ENCODE measurements at places on chromosomes 6 and 20.

- DNase-seq, result peak; percentile 56
These were observed 69.8 kb upstream of the PRSS16 start for GRCh38 chr6:27177485-27178406.

DNA sequence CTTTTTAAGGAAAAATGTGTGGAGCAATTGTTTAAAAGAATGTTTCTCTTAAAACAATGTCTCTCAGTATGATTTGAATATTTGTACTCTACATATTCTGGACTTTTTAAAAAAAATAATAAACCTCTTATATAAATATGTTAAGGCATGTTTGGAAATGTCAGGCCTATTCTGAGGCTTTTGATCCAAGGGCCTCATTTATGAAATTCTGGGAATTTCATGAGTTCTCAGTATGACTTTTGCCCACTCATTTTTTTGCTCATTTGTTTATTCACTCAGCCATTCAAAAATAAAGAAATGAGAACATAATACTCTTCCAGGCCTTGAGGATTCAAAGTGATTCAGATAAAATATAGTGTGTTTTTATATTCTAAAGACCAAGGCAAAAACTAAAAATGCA is 60.4 kb downstream of the DOK5 start:
- no peak for DNase-seq

DNA sequence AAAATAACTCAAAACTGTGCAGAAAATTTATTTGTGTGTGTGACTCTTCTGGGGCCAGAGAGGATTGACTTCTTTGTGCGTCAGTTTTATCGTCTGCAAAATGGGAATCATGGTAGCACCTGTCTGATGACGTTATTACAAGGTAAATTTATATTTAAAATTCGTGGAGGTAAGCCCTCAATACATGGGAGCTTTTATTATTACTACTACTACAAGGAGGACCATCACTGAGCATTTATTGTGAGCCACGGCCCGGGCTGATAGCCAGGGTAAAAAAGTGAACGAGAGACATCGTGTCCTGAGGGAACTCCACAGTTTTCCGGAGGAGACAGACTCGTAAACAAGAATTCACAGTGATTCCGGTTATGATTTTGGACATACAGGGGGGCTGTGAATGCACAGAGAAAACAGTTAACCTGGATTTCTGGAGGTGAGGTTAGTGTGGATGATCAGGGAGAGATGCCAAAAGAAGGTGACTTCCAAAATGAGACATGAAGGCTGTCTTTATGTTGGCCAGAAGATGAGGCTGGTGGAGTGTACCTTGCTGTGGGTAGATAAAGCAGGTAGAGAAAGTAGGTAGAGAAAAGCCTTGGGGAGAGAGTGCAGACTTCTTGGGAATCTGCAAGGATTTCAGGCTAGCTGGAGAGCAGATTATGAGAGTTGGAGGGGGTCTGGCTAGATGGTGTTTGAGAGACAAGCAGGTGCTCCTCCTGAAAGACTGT is 10.6 kb upstream of the SERINC3 start:
- no peak for DNase-seq

DNA sequence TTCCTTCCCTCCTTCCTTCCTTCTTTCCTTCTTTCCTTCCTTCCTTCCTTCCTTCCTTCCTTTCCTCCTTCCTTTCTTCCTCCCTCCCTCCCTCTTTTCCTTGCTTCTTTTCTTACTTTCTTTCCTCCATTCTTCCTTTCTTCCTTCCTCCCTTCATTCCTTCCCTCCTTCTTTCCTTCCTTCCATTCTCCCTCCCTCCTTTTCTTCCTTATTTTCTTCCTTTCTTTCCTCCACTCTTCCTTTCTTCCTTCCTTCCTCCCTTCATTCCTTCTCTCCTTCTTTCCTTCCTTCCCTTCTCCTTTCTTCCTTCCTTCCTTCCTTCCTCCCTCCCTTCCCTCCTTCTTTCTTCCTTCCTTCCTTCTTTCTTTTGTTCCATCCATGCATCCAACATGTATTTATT is 35.1 kb upstream of the EDN3 start:
- DNase-seq, result no peak

DNA sequence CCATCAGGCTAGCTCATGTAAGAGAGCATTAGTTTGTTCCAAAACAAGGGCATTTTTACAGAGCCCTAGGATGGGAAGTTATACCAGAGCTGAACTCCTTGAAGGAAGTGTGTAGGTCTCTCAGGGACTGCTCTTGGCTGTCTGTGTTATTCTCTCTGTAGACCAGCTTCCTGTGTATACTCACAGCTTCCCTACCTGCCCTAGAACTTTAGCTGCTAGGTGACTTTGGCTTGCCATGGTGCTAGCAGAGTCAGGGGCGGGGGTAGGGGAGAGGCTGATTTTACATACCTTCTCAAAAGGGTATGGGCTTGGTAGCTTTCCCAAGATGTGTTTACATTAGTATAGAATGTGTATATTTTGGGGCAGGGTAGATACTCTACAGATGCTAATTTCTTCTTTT is 17.4 kb downstream of the MAPRE1 start:
- DNase-seq, result no peak

GRCh38 chr20:14454296-14454695 is 116.9 kb upstream of the FLRT3 start:
- no peak for DNase-seq

DNA sequence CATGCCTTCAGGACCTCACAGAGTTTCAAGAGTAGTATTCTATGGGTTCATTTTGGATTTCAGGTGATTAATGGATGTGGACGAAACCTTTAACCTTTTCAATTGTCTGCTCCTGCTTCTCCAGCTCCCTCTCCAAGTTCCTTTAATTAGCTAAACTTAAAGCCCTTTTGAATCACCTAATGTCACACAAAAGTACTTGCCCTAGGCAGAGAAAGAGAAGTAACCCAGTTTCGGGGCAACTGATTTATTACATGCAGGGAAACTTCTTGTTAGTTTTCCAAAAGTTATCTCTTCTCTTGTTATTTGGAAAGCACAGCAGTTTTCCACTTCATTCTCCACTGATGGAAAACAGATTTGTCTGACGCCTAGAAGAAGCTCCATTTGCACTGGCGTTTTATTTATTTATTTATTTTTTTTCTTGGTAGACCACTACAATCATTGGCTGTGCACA is 407.7 kb upstream of the JARID2 start:
- no peak for DNase-seq

- peak; percentile 28 for DNase-seq
These were observed 288.3 kb upstream of the ZNF337 start for GRCh38 chr20:25984933-25985332.

DNA sequence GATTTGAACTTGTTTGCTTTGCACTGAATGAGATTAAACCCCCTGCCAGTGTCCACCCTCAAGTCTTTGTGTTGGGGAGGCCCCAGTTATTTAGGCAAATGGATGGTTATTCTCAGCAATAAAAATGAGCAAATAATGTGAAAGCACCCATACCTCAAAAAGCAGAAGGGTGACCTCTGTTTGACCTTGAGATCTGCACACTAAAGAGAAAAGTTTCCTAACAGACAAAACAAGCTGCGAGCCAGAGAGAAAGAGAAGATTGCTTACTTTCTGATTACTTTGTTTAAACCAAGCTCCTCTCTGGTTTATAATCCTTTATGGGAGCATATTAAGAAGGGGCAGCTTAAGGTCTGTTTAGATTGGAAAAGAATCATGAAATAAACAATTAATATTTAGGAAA is 30.4 kb upstream of the TRERF1 start:
- DNase-seq, result no peak

DNA sequence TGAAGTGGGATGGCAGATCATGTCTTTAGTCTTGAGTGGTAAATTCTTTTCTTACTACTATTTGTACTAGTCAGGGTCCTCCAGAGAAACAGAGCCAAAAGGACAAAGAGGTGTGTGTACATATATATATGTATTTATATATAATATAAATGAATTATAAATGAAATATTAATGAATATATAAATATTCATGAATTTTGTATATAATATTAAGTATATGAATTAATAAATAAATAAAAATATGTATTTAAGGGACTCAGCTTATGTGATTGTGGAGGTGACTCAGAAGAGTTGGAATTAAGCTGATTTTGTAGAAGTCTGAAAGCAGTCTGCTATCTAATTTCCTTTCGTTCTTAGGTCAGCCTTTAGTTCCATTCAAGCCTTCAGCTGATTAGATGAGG is 265.3 kb upstream of the MMS22L start:
- DNase-seq, result no peak

DNA sequence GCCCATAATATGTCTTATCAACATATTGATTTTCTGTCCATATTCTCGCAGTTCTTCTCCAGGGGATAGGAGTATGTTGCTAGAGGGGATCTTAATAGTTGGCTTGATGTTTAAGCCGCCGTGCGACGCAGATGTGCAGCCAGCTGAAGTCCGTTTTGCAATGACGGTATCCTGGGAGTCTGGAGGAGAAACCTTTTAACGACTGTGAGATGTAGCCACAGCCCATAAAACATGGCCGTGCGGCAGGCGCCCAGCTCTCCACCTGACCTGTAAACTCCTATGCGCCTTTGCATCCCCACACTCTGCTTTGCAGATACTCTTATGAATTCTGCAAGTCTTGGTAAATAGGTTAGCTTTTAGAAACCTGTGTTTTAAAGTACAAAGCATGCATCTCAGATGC is 36.9 kb downstream of the BMP6 start:
- DNase-seq, result no peak

- no peak for DNase-seq
These were observed 113.3 kb upstream of the ASF1A start for GRCh38 chr6:118780668-118781067.

- DNase-seq, result no peak
These were observed 223.7 kb downstream of the GMDS start for GRCh38 chr6:2021713-2022125.

DNA sequence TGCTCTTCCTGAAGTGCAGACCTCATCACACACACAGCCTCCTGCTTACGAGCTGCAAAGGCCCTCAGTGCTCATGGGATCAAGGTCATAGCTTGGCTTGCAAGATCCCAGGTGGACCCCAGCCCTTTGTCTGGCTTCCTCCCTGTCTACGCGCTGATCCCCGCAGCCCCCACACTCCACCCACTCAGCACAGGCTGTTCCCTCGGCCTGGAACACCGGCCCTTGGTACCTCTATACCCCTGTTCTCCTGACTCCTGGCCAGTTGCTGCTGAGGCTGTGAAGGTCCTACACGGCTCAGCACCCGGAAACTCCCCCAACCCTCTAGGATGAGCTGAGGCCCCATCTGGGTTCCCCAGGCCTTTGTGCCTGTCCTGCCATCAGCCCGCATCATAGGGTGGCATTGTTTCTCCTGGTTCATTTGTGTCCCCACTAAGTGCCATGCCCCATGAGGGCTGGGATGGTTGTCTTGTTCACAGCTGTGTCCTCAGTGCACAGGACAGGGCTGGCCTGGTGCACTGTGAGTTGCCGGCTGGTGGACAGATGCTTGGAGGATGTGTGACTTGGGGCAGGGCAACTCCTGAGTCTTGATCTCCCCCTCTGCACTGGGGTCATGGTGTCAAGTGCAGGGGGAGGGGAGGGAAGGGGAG is 57.0 kb downstream of the ADNP start:
- no peak for DNase-seq

- DNase-seq, result no peak
These were observed 570 bp upstream of the ANKS1A start for GRCh38 chr6:34888514-34888856.

GRCh38 chr20:10216146-10216791 is 2.4 kb upstream of the SNAP25 start:
- DNase-seq, result no peak

DNA sequence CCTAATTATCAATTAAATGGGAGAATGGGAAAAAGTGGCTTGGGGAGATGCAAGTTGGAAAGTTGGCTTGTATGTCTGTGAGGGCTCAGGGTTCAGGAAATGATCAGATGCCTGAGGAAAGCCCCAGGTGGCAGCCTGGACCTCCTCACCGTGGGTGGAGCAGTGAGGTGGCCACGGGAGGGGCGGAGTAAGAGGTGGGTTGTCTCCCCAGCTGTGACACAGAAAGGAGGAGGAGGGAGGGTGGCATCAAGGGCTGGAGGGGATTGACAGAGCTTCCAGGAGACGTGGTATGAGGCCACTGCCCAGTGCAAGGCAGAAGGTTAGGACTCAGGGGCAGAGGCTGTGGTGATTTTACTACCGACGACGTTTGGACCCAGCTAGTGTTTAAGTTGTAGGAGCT is 672.2 kb downstream of the PRKN start:
- no peak for DNase-seq

DNA sequence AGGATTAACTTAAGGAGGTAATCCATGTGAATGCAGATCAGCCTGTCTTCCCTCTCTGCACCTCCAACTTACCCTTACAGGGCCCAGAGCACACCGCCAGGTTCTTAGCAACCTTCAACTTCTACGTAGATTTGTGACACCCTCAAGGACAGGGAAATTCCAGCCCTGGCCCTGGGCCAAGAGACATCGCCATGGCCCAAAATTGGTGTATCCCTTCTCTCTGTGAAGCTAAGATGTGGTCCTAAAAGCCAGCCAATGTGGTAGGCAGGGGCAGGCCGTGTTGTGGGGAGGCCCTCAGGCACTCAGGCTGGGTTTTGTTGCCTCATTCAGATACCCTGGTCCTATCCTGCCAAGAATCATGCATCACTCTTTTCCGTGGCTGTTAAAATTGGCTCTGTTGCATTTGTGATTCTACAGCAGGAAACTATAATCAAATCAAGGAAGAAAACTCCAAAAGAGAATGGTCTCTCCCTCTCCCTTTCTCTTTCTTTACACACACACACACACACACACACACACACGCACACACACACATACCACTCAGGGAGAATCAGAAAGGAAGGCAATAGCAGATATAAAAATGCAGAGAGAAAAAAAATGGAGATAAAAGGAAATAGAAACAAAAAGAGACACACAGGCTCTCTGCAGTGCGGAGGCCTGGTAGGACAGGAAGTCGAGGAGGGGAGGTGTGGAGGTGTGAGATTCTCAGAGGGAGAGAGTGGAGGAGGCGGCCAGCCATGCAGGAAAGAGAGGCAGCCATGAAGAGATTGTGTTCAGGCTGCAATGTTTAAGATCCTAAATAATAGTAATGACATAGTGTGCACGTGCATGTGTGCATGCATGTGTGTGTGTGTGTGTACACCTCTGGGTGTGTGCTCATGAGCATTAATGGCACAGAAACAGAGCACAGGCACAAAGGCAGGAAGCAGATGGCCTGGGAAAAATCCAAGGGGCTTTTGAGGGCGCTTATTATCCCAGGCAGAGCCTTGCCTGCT is 201.8 kb upstream of the LRFN2 start:
- DNase-seq, result peak; percentile 5

DNA sequence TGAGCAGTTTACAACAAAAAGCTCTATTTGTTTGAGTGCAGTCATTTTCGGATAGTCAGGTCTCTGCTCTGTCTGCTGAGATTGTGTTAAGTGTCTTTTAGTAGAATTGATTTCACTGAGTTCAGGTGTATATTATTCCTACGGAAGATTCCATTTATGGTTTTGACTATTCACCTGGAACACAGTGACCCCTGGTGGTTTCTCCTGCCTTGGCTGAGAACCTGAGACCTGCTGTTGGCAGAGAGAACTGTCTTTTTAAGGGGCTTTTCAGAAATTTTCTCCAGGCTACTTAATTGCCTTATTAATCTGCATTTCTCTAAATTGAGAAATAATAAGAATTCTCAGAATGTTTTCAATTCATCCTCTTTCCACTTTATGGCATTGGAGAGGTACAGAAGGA is 508.0 kb downstream of the TBC1D32 start:
- no peak for DNase-seq

All from activated CD4-positive, alpha-beta T cell treated with anti-CD3 and anti-CD28 coated beads, Interleukin-2, amount 50 U/mL, for 24 hours (primary cell).